ENCODE measurements at places on chromosomes 12 and 14. TPM values are rescaled to one million over a fixed set of nuclear protein-coding genes. Genes with fewer than 3 reads are reported as not detected.

The JDP2 gene
- 40.2 TPM for total RNA-seq

The PSEN1 gene
- total RNA-seq = 63.4 TPM

The BATF gene
- total RNA-seq = 0.12 TPM

The KERA gene
- not detected for total RNA-seq

The OR11H7 gene
- not detected for total RNA-seq

The HOXC6 gene
- total RNA-seq = 0.35 TPM

The MYF5 gene
- total RNA-seq = not detected

The RERGL gene
- total RNA-seq = 0.30 TPM

The TSPAN19 gene
- total RNA-seq = under 0.01 TPM

The VRK1 gene
- 15.4 TPM for total RNA-seq

The ACACB gene
- 1.2 TPM for total RNA-seq

The SLC2A14 gene
- not detected for total RNA-seq

The CIROP gene
- total RNA-seq = 0.12 TPM

The FOXN4 gene
- not detected for total RNA-seq

The CCDC177 gene
- not detected for total RNA-seq

The TUBA1A gene
- total RNA-seq = 464 TPM

The STON2 gene
- 0.23 TPM for total RNA-seq

The TTC9 gene
- 0.23 TPM for total RNA-seq

The TXNDC16 gene
- 6.5 TPM for total RNA-seq

The SYNE2 gene
- total RNA-seq = 7.7 TPM

The AP4S1 gene
- 2.3 TPM for total RNA-seq

The OR4K2 gene
- not detected for total RNA-seq

The GPR162 gene
- total RNA-seq = 4.3 TPM

The KRT79 gene
- not detected for total RNA-seq

The LMBR1L gene
- 52.5 TPM for total RNA-seq

The PPP1R12A gene
- 100 TPM for total RNA-seq

The MAP1LC3B2 gene
- total RNA-seq = 0.15 TPM

The MIP gene
- total RNA-seq = not detected

The RNU4-1 gene
- total RNA-seq = 55.9 TPM

The EIF4B gene
- 2,365 TPM for total RNA-seq

The IRAK3 gene
- 8.7 TPM for total RNA-seq

The COL2A1 gene
- total RNA-seq = not detected

The LRRIQ1 gene
- total RNA-seq = not detected

The SMCO2 gene
- 0.08 TPM for total RNA-seq

The LIN7A gene
- 1.5 TPM for total RNA-seq

The COQ6 gene
- 16.2 TPM for total RNA-seq

The KRT7 gene
- 533 TPM for total RNA-seq

The MYH6 gene
- total RNA-seq = not detected

The ASB2 gene
- 0.23 TPM for total RNA-seq

The SERPINA5 gene
- total RNA-seq = 0.12 TPM

The RAN gene
- 938 TPM for total RNA-seq
